ENCODE measurements at places on chromosomes 12 and 14.

DNA sequence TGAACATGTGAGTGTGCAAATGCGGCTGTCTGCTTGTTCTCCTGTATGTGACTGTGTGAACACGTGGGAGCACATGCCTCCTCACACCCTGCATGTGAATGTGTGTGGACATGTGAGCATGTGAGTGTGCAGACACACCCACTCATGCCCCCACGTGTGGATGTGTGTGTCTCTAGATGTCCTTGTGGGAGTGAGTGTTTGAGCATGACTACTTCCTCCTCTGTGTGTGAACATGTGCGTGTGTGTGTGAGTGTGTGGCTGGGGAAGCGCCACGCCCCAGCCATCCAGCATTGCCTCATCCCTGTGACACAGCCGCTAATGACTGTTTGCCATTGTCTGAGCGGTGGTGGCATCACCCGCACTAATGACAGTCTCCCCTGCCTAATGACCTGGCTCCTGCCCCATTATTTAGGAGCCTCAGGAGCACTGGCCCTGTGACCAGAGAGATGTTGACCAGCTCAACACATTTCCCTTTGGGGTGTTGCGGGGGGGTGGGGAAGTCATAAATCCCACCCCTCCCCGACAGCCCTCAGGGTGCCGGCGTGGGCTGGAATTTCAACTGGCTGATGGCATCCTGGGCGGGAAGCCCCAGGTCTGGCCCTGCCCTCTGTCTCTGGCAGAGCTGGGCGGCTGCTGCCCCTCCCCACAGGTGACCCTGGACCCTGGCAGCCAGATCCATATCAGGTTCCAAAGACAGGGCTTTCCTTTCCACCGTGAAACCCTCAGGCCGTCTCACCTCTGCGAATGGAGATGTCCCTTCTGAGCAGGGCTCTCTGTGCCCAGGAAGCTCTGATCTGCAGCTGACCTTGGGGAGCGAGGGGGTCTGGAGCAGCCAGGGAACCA is 11.5 kb upstream of the KRT80 start:
- DNase-seq = peak; percentile 16

DNA sequence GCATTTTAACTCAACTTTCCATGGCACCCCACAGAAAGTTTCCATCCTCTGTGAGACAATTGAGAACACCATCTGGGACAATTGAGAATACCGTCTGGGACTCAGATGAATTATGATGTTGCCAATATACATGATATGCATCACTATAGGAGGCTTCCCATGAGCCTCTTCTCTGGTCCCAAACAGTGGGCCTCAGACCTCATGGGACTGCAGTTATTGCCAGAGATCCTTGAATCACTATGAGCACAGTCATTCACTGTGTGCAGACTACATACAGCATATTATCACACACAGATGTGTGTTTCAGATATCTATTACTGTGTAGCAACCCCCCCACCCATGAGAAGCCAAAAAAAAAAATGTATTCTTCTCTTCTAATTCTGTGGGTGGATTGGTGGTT is 134.4 kb downstream of the GXYLT1 start:
- no peak for DNase-seq

- no peak for DNase-seq
These were observed 298 bp downstream of the CTDSP2 start for GRCh38 chr12:57846285-57846576.

DNA sequence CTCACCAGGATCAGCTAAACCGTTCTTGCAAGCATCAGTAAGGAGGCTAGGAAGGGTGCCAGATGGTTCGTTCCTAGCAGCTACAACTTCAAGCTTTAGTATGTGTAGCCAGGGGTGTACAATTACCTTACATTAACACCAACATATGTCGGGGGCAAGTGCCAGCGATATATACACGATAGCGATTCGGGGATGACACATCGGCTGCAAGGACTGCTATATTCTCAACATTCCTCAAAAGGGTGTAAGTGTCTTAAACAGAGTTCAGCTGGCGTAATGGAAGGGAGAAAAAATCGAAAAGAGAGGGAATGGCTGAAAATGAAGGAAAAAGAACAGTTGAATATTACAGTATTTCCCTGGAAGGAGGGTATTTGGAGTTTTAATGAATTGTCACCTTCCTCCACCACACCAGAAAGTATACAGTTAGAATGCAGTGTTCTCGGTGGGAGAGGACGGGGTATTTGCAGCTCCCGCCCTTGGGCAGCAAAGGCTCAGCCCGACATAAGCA is 545 bp downstream of the LIMA1 start:
- DNase-seq = no peak

DNA sequence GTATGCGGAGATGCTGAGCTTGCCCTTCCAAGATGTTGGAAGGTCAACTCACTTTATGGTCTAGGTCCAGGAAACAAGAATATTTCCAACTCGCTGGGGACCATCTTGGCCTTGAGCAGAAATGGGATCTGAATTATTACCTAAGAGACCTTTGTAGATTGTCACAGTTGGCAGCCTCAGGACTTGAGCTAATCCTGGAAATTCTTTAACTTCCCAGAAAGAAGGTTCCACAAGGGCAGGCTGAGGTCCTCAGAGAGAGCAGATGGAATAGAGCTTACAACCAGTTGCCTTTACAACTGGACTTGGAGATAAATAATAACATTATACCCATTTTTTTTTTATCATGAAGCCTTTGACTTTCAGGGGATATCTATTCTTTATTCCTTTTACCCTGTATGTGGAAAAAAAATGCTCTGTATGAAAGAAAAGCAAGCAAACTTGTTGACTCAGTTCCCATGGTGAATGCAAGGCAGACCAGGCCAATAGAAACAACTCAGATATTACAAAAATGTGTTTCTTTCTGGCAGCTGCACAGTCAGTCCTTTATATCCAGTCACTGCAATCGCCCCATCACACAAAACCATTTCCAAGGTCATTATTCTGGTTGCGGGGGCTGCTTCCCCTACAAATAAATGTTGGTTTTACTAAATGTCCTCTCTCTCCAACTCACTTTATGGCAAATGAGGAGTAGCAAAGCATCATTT is 401.4 kb downstream of the ZFP36L1 start:
- no peak for DNase-seq

DNA sequence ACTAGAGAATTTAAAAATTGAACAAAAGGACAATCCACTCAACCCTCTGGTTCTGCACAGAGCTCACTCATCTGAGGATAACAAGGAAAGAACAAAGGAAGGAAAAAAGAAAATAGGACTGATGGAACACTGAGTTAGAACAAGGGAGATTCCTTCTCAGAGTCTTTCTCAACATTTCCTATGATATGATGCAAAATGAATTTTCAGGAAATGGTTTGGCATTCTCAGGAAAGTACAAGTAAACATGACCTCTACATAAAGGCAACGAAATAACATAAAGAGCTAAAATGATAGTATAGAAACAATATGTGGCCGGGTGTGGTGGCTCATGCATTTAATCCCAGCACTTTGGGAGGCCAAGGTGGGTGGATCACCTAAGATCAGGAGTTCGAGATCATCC is 135.8 kb downstream of the ITPR2 start:
- no peak for DNase-seq

DNA sequence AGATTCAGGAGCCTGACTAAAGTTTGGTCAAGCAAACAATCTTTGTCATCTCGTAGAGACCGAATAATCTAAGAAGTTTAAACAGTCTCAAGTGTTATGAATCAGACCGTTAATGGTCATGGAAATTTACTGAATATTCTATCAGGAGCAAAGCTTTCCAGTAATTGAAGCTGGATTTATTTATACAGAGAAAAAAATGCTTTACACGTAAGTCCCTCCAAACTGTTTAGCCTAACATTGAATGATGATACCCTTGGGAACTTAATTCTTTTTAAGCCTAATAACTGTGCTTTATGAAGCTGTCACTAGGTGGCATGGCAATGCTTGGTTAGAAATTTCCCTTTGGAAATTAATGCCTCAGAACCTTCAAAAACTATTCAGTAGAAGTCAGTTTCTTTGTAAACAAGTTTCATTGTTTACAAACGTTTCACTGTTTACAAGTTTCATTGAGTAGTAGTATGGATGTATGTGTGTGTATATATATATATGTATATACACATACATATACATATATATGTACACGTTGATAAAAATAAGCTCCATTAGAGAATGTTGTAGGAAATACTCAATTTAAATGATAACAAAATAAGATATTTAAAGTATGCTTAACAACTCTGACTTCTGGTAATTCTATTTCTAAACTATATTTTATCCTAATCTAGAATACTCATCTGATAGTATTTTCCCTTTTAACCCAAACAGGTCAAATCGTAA is 32.1 kb downstream of the DEPDC4 start:
- DNase-seq = no peak

DNA sequence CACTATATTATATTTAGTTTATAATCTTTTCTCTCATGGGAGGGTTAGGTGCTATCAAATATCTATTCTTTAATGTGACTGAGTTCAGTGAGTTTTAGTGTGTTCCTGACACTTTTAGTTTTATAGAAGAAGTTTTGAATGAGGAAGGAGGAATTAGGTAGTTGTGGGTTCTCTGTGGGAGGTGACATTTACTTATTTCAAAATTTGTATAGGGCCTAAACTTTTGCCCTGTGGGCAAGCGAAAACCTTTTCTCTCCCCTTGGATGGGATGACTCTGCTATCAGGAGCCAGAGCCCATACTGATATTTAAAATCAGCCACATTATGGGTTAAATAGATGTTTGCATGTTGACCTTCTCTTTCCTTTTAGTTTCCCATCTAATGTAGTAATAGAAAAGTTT is 43.6 kb downstream of the SPATS2 start:
- DNase-seq = no peak

- DNase-seq = no peak
These were observed 50.0 kb downstream of the KDM2B start for GRCh38 chr12:121530600-121531355.

- no peak for DNase-seq
These were observed 1424.9 kb downstream of the LRFN5 start for GRCh38 chr14:43031598-43031997.

DNA sequence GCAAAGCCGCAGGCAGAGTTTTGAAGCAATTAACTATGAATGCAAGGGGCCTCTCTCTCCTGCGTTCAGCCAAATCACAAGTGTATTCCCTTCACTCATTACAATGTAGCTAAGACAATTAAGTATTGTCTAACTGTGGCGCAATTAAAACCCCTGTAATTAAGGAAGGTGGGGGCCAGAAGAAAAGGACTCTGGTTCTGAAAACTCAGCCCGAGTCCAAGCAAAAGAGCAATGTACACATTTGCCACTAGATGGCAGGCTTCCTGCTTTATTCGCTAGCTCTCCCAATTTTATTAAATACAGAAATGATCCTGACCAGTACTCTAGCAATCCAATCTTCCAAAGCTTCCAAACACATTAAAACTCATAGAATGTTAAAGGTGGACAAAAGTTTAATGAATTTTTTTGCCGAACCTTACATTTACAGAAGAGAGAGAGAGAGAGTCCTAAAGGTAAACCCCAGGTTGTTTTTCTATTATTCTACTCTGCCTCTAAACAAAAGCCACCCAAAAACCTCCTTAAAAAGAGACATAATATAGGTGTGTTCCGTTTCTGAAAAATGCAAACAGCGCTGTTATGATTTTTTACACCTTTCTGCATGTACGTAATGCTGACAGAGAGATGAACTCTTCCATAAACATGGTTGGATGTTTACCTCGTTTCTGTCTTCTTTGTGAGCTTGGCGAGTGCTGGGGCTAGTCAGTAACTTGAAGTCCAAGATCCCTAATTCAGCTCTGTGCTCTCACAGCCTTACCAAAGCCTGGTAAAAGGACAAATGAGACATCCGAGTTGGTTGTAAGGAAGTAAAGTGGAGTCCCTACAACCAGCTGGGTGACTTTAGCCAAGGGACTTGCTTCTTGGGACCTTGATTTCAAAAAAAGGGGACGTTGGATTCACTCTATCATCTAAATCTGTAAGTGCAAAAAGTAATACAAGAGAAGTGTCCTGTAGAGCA is 50.9 kb upstream of the VASH1 start:
- DNase-seq = no peak

GRCh38 chr14:75454963-75455546 is 27.2 kb downstream of the JDP2 start:
- DNase-seq = no peak

GRCh38 chr12:7207866-7208625 is 18.6 kb downstream of the PEX5 start:
- no peak for DNase-seq

GRCh38 chr12:75750716-75751306 is 239.4 kb upstream of the KRR1 start:
- no peak for DNase-seq

DNA sequence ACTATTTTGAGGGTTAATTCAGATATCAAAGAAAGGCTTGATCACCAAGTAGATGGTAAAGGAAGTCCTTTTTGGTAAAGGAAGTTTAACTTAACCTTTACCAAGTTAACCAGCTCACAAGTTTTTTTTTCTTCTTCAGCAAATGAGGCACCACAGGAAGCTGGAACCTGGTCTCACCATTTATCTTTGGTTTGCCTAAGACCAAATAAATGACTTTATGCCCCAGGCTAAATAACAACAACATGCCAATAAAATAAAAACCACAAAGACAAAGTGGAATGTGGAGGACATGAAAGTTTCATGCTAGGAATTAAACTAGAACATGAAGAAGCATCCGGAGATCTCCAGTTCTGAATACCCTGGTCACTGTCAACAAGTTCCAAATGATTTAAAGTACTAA is 116.8 kb upstream of the PRICKLE1 start:
- no peak for DNase-seq

DNA sequence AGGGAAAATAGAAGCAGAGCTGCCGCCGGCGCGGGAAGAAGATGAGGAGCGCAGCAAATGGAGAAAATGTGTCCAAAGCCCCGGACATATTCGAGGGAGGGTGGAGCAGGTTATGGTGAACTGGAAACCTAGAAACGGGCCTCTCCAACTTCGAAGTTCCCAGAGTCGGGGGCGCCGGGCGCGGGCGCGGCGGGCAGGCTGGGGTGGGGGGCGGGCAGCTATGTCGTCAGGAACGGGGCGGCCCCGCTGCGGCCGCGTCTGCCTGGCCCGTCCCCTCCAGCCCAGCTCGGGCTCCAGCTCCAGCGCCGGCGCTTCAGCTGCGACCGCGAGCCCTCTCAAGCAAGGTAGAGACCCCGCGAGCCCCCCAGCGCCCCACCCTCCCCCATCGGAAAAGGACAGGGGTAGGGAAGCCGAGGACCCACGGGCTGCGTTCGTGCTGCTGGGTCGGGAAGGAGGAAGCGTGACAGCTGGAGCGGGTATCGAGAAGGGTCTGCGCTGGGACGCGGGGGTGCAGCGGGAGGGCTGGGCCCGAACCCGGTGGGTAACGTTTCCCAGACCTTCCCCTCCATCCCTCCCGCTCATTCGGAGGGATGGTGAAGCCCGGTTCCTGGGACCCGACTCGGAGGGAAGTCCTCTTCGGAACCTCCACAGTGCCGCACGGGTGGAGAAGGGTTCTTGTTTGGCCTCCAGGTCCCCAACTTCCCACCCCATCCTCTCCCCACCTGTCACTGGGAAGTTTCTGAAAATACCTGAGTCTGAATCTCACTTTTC is 1.0 kb downstream of the DGKA start:
- peak; percentile 67 for DNase-seq

DNA sequence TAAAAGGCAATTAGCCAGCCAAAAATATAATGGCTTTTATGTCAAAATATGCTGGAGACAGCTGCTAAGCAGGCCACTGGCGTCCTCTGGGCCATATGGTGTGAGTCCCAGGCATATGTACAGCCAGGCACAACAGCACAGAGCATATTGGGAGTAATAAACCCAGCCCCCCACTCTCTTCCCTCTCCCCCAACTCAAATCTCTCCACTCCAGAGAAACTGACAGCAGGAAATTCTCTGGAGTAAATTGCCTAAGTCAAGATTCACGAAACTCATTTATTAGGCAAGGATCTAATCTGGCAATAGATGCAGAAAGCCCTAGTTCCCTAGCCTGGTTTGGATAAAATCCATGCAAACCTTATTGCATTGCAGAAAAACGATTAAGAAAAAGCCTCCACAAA is 147.9 kb upstream of the SEL1L start:
- peak; percentile 39 for DNase-seq
